ENCODE measurements at places on chromosomes 16 and 17. TPM values are rescaled to one million over a fixed set of nuclear protein-coding genes. Genes with fewer than 3 reads are reported as not detected.

TTLL6 gene
- total RNA-seq, result not detected

CFAP97D1 gene
- total RNA-seq, result not detected

TUBG2 gene
- total RNA-seq, result 5.8 TPM

SCARF1 gene
- 8.9 TPM for total RNA-seq

KRTAP3-1 gene
- not detected for total RNA-seq

NACA2 gene
- total RNA-seq, result not detected

TOP2A gene
- 0.84 TPM for total RNA-seq

GINS3 gene
- 1.1 TPM for total RNA-seq

USP43 gene
- not detected for total RNA-seq

SOCS3 gene
- 17.4 TPM for total RNA-seq
